ENCODE measurements at places on chromosomes 6 and 20.

GRCh38 chr20:53255102-53255710 is 283.0 kb downstream of the TSHZ2 start:
- no peak for DNase-seq

- DNase-seq = no peak
These were observed 38.2 kb upstream of the FRMD1 start for GRCh38 chr6:168116975-168117899.

DNA sequence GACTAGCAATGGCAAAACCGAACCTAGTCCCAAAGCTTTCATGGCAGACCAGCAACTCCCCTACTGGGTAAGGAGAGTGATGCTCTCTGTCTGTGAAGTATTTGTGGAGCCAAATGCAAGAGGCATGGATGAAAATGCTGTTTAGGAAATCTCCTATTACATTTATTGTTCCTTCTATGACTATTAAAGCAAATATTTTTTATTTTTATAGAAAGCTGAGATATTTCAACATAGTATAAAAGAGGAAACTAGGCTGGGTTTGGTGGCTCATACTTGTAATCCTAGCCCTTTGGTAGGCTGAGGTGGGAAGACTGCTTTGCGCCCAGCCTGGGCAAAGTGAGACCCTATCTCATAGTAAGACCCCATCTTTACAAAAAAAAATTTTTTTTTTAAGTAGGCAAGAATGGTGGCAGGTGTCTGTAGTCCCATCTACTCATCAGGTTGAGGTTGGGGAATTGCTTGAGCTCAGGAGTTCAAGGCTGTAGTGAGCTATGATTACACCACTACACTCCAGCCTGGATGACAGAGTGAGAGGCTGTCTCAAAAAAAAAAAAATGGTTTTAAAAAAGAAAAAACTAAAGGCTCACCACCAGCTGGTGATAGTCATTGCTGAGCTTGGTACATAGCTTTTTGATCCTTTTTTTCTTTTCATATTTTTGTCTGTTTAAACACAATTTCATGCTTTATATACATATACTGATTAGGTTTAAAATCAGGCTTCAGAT is 11.3 kb downstream of the KDM1B start:
- no peak for DNase-seq

- DNase-seq = no peak
These were observed 52.6 kb downstream of the CD83 start for GRCh38 chr6:14170128-14170527.

DNA sequence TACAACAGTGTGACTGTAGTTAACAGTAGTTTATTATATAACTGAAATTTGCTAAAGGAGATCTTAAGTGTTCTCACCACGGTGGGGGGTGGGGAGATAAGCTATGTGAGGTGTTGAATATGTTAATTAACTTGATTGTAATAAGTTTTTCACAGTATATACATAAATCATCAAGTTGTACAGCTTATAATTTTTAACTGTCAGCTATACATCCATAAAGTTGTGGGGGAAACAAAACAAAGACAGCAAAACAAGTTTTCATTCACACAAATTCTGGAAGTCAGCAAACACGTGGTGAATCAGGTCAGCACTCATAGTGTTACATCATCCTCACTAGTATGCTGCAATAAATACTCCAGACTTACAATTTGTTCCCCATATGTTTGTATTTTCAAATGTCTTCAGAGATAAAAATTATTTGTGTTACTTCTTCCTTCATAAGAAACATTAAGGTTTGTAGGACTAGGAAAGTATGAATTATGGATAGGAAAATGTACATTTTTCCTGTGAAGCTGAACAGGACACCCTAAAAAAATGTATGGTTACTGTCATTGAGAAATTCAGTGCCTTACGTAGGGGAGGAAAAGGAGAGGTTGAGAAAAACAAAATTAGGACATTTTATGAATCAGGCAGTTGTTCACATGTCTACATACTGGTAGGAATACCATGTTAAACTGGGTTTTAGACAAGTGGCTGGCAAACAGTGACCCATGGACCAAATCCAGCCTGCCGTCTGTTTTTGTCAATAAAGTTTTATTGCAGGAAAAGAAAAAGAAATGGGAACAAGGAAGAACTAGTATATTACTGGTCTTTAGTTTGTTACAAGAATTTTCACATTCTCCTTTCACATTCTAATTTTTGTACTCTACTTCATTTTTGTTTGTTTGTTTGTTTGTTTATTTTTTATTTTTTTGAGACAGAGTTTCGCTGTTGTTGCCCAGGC is 6.0 kb downstream of the SUMO4 start:
- no peak for DNase-seq

GRCh38 chr6:133629970-133630369 is 258.9 kb upstream of the TCF21 start:
- DNase-seq = no peak

DNA sequence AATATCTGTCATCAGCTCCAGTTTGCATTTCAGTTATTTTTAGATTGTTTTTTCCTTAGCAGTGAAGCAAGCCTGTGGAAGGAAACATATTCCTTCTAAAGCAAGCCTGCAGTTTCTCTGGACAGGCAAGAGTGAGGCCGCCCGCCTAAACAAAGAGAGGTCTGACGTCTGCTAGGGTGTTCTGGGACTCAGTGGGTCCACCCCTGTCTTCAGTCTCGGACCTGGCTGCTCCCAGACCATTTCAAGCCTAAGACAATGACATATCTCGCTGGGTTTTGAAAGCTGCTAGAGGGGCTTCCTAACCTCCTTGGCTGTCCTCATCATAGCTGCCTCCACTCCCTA is 36.8 kb upstream of the RNF24 start:
- DNase-seq = no peak

DNA sequence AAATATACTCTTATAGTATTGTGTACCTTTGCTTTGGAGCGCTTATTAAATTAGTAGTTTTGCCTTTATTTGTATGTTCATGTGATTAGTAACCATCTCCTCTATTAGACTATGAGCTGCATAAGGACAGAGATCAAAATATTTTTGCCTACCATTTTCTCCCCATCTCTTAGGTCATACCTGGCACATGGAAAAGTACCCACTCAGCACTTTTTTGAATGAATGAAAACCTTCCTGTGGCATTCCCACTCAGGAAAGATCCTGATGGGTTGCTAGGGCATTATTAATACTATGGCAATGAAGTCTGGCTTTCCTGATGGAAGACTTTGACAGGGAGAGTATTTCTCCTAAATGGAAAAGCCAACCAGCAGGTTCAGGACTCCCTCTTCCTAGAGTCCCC is 20.3 kb upstream of the CHD6 start:
- no peak for DNase-seq

- no peak for DNase-seq
These were observed 14.6 kb downstream of the DEF6 start for GRCh38 chr6:35312076-35312800.

DNA sequence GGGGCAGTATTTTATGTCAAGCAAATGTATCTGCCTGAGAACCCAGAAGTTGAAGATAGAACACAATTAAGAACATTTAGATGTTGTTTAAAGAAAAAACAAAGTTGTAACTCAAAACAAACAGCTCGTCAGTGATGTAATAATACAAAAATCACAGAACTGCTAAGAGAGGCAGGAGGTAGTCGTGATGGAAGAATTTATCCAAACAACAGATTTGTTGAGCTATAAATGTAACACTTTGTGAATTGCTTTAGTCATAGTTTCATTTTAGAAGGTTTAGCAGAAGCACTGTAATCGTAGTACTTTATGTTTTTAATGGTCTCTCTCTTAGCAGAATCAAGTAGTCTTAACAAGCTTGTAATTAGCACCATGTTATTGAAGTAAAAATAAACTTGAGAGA is 73.6 kb downstream of the SCAF8 start:
- DNase-seq = no peak

GRCh38 chr20:61954276-61955021 is 111.2 kb downstream of the TAF4 start:
- DNase-seq = no peak

DNA sequence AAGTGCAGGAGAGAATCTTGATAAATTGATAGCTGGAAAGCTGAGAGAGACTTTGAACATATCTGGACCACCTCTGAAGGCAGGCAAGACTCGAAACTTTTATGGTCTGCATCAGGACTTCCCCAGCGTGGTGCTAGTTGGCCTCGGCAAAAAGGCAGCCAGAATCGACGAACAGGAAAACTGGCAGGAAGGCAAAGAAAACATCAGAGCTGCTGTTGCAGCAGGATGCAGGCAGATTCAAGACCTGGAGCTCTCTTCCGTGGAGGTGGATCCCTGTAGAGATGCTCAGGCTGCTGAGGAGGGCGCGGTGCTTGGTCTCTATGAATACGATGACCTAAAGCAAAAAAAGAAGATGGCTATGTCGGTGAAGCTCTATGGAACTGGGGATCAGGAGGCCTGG is 4.6 kb upstream of the CDKN1A start:
- no peak for DNase-seq

DNA sequence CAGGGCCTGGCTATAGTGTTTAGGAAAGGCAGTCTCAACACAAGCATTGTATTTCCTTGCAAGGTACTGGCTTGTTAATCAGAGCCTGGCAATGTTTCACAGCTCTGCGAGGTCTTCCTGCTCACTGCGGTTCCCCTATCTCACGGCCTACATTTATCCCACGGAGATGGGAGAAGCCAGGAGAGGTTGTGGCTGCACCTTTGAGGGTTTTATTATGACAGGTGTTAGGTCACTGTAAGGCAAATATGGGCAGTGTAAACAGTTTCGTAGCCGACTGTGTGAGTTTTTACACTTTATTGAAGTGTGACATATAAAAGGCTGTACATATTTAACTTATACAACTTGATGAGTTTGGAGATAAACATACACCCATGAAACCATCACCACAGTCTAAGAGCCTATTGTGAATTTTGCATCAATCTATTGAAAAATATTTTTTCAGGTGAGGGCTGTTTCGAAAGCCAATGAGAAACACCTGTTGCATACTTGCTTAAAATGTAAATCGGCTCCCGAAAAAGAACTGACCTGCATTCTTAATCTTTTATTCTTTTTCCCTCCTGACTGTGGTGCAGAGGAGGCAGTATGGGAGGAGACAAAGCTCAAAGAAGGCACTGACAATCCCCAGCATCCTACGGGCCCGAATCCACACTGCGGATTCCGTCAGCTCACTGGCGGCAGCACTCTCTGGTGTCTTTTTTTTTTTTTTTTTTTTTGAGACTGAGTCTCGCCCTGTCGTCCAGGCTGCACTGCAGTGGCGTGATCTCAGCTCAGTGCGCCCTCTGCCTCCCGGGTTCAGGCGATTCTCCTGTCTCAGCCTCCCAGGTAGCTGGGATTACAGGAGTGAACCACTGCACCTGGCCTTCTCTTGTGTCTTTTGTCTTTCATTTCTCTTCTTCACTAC is 7.5 kb upstream of the RBM38 start:
- no peak for DNase-seq

DNA sequence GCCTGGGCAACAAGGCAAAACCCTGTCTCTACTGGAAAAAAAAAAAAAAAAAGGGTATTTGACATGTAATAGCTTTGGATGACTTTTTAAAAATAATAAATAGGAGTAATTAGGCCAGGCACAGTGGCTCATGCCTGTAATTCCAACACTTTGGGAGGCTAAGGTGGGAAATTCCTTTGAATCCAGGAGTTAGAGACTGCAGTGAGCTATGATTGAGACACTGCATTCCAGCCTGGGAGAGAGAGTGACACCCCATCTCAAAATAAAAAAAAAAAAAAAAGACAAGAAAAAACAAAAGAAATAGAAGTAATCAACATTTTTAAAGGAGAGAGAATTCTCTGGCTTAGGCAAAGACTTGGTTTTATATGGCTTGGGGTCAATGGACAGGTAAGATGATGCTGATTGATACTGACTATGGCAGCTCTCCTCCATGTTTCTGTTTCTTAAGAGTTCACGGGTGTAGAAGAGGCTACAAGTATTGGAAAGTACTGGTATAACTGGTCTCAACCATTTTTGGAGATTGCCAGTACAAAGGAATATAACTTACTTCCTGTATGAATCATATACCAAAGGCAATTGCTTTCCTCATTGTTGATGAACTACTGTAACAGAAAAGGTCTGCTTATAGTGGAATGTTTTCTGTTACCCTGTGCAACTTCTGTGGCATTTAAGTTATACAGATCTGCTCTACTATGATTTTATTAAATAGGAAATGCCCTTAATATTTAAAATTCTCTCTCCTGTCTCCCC is 10.1 kb downstream of the MAP3K5 start:
- no peak for DNase-seq

- DNase-seq = no peak
These were observed 97.9 kb downstream of the LRRC1 start for GRCh38 chr6:53892707-53893106.

- DNase-seq = no peak
These were observed 377.1 kb downstream of the ESR1 start for GRCh38 chr6:152184573-152184916.

- DNase-seq = no peak
These were observed 80.5 kb downstream of the FILIP1 start for GRCh38 chr6:75412969-75413662.

DNA sequence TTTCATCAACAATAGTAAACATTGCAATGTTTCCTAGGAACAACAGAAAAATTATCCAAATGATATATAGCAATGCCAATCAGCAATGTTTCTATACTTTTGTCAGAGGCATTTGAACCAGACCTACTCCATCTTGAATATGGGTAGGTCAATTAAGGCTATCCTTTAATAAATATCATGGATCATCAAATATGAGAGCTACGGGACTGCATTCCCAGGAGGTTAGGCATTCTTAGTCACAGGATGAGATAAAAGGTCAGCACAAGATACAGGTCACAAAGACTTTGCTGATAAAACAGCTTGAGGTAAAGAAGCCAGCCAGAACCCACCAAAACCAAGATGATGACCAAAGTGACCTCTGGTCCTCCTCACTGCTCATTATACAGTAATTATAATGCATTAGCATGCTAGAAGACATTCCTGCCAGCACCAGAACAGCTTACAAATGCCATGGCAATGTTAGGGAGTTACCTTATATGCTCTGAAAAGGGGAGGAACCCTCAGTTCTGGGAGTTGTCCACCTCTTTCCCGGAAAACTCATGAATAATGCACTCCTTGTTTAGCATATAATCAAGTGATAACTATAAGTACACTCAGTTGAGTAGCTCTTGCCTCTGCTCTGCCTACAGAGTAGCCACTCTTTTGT is 8.6 kb upstream of the SERPINB6 start:
- DNase-seq = no peak

DNA sequence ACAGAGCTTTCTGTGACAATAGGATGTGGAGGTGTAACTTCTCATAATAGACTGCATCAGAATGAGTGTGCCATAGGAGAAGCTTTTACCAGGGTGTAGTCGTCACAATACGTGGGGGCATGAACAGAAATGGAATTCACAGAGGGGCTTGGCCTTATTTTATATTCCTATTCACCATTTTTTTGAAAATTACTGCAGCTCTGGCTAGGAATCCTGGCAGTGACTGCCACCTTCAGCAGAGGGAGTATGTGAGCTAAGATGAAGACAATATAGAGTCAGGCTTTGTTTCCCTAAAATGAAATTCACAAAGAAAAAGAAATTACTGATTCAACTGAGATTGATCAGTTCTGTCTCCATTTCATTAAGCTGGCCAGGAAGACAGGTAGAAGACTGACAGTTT is 13.9 kb downstream of the TOMM6 start:
- DNase-seq = no peak

- no peak for DNase-seq
These were observed 160.8 kb upstream of the PHACTR1 start for GRCh38 chr6:12555781-12556180.

GRCh38 chr20:19783966-19784401 is 25.9 kb downstream of the RIN2 start:
- no peak for DNase-seq

Data from iPS DF 6.9 (cell line).